ENCODE measurements at places on chromosomes 1 and 21. TPM values are rescaled to one million over a fixed set of nuclear protein-coding genes. Genes with fewer than 3 reads are reported as not detected.
A peak's percentile ranks its signal among the peaks of the same experiment; 100 is the strongest.

The NPPA gene
- total RNA-seq = not detected

DNA sequence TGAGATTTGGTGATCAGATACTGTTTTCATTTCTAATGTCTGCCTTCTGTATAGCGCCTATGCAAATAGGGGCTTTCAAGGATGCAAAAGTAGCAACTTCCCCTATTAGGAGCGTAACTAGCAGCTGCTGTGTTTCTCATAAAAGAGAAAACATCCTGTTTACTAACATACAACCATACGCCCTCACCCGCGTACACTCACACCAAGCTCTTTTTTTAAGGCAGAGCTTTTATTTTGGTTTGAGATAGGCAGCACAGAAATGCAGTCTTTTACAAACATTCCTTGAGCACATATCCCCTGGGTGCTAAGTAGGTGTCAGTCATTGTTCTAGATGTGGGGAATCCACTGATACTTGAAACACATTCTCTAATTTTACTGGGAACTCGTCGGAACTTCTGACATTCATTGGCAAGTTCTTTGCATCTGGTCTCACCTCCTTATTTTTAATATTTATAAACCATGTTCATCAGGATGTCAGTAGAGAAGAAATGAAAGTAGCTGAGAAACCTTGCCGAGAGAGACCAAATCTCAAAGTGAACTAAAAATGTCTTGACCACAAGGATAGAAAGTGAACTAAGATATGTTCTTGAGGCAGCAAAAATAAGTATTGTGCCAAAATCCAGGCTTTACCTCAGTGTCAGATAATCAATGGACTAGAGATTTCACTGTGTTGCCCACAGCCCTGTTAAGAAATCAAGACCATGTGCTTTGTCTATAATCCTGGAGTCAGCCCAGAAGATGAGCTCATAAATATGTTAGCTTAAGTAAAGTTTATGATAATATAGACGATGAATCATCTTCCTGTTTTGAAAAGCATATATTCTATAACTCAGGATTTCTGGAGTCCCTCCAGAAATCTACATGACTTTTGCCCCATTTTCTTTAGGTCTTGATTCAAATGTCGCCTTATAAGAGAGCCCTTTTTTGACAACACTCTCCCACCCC is 350.9 kb downstream of the ST6GALNAC3 start:
- no peak for DNase-seq
- no peak overlapping the region for H3K4me3 ChIP-seq
- H3K36me3 ChIP-seq = no peaks in the 10 kb centered on the region
- no peak overlapping the region for H3K27ac ChIP-seq

- H3K36me3 ChIP-seq = peaks cover 32% of the 10 kb centered on the region
- peak overlapping the region; percentile 93 for H3K27ac ChIP-seq
- peaks cover 8% of the 10 kb centered on the region for H3K4me1 ChIP-seq
- no peaks in the 10 kb centered on the region for H3K27me3 ChIP-seq
- no peak for DNase-seq
Observed at GRCh38 chr21:34881839-34882371, 167.2 kb downstream of the RUNX1 start.

- no peaks in the 10 kb centered on the region for H3K4me1 ChIP-seq
- no peaks in the 10 kb centered on the region for H3K27me3 ChIP-seq
- no peaks in the 10 kb centered on the region for H3K36me3 ChIP-seq
- H3K4me3 ChIP-seq = no peak overlapping the region
Observed at GRCh38 chr1:220652995-220653394, 37.2 kb upstream of the C1orf115 start.

DNA sequence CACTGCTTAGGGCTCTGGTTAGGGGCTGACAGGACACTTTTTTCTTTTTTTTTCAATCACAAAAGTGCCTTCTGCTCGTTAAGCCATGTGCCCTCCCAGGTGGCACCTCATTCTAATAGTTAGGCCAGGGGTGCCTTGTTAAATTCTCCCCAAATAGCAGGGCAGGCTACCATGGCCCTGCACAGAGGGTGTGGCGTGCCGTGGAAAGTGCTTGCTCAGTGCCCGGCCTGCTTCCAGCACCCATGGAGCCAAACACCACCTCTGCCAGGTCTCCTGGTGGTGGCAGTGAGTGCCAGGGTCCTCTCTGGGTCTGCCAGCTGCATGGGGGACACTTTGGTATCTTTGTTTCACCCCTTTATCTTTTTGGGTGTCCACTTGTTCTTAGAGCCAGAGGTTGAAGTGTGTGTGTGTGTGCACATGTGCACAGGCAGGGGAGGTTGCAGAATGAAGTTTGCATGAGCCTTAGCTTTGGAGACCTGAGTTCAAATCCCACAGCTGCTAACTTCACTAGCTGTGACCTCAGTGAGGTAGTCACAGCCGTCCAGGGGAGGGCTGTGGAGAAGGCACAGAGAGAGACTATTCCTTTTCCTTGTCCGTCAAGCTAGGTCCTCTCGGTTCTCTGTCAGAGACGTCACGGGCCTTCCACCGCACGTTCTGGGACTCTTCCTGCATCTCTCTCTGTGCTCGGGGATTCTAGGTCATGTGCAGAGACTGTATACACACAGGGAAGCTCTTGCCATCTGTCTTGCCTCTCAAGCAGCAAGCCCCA is 39.9 kb upstream of the CSF3R start:
- no peaks in the 10 kb centered on the region for H3K4me1 ChIP-seq
- no peak for DNase-seq
- no peaks in the 10 kb centered on the region for H3K27me3 ChIP-seq
- H3K4me3 ChIP-seq = no peak overlapping the region
- H3K36me3 ChIP-seq = no peaks in the 10 kb centered on the region

DNA sequence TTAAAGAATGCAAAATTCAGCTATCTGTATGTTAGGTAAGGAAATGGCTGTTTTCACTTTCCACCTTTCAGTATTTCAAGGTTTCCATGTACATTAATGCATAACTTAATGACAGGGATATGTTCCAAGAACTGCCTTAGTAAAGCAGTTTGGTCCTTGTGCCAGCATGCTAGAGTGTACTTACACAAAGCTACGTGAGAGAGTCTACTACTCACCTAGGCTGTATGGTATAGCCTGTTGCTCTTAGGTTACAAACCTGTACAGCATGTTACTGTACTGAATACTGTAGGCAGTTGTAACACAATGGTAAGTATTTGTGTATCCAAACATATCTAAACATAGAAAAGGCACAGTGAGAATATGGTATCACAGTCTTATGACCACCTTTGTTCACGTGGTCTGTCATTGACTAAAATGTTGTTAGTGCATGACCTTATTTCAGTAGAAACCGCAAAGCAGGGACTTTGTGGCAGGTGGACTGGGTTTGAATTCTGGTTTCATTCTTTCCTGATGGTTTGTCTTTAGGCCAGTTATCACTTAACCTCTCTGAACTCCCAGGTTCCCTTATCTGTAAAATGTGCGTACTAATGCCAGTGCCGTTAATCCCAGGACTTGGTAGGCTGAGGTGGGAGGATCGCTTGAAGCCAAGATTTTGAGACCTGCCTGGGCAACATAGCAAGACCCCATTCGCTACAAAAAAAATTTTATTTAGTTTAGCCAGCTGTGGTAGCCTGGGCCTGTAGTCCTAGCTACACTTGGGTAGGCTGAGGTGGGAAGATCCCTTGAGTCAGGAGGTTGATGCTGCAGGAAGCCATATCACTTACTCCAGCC is 4.9 kb downstream of the SMYD2 start:
- DNase-seq = no peak
- no peak overlapping the region for H3K27ac ChIP-seq
- no peak overlapping the region for H3K4me3 ChIP-seq
- no peaks in the 10 kb centered on the region for H3K36me3 ChIP-seq
- H3K4me1 ChIP-seq = peaks cover 10% of the 10 kb centered on the region

DNA sequence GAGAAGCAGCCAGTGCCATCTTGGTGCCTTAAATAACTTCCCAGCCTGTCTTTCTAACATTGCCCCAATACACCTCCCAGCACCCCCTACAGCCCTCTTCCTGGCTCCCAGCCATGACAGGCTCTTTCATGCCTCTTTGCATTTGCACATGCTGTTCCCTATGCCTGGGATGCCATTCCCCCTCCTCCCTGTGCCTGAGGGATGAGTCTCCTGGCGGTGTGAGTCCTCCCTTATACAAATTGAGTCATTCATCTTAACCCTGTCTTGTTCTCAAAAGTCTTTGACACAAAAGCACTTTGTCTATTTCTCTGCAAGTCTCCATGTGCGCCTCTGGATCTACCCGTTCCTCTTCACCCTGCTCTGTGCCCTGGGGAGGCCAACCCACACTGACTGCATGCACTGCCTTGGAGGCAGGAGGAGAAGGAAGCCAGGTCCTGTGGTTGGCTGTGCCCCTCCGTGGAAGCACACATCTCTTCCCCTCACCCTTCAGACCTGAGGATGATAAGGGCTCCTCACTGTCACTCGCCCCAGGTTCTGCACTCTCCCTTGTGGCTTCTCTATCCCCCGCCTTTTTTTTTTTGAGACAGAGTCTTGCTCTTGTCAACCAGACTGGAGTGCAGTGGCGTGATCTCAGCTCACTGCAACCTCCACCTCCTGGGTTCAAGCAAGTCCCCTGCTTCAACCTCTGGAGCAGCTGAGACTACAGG is 25.1 kb downstream of the CDCP2 start:
- DNase-seq = no peak
- no peaks in the 10 kb centered on the region for H3K4me1 ChIP-seq
- H3K4me3 ChIP-seq = no peak overlapping the region

GRCh38 chr1:63326106-63326472 is 3.7 kb downstream of the FOXD3 start:
- DNase-seq = no peak
- H3K27me3 ChIP-seq = peaks cover 38% of the 10 kb centered on the region
- no peak overlapping the region for H3K4me3 ChIP-seq
- H3K27ac ChIP-seq = no peak overlapping the region

DNA sequence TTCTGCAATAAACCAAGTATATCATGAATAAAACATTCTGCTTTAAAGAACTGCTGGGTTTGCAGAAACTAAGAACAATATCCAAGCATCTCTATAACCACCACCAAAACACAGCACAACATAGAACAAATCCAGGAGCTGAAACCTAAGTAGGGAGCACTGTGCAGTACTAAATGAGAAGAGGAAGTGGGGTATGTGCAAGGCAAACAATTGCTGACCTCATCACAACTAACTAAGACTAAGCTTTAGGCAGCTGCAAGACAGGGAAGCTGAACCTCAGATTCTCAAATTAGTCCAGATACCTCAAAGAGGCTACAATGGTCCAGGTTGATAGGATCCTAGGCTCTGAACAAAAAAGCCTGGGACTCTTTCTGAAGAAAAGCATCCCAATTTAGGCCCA is 172.6 kb downstream of the SLC44A5 start:
- no peak for DNase-seq
- no peaks in the 10 kb centered on the region for H3K27me3 ChIP-seq
- no peak overlapping the region for H3K27ac ChIP-seq
- H3K4me3 ChIP-seq = no peak overlapping the region
- no peaks in the 10 kb centered on the region for H3K36me3 ChIP-seq
- no peaks in the 10 kb centered on the region for H3K4me1 ChIP-seq

All from upper lobe of left lung (tissue), 6 donors.